Right lobe of liver (tissue), 6 donors: ENCODE measurements at places on chromosomes 5 and 9. TPM values are rescaled to one million over a fixed set of nuclear protein-coding genes. Genes with fewer than 3 reads are reported as not detected.

DNA sequence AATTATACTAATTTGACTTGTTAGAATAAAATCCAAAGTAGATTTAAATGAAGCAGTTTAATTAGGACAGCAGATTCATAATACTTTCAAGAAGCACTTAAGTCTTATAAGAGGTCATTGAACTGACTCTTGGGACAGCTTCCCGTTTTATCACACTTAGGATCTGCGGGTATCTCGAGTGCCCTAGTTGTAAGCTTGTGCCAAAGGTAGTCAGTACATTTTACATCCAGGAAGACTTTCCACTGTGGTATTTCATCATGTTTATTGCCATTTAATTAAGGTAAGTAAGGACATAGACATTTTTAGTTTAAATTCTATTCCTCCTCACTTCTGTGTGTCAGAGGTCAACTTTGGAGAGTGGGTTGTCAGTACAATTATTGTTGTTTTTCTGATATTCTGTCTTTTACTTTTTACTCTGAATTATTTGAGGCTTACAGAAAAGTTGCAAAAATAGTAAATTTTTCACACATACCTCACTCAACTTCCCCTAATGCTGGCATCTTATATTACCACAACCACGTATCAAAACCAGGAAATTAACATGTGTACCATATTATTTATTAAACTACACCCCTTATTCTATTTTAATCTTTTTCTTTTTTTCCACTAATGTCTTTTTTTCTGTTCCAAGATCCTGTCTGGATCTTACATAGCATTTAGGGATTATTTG lies 7.5 kb upstream of the ZNF367 start:
- H3K27me3 ChIP-seq: no peaks in the 10 kb centered on the region
- no peaks in the 10 kb centered on the region for H3K4me1 ChIP-seq
- H3K36me3 ChIP-seq: no peaks in the 10 kb centered on the region
- H3K27ac ChIP-seq: no peak overlapping the region
- H3K4me3 ChIP-seq: no peak overlapping the region
- DNase-seq: no peak

DNA sequence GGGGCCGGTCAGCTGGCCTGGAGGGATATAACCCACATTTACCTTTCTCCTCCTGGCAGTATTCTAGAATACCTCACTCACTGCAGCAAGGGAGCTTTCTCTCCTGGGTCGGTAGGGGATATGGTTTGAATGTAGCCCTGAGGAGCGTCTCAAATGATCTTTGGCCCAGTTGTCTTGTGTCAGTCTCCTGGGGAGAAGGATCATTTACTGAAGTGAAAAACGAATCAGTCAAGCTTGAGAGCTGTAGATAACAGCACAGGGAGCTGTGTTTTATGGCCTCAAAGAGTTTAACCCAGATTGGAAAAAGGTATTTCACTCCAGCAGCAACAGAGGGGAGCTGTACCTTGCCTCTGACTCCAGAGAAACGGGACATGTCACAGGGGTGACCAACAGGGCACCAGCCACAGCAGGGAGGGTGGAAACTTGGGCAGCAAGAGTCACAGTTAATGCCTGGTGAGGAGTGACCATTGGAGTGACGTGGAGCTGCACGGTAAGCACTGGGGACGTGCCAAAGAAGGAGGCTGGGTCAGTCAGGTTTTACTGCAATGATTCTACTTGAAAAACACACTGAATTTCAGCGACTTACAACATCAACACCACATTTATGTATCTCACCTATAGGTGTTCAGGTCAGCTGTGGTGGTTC lies 29.8 kb upstream of the ZFR start:
- H3K4me1 ChIP-seq: no peaks in the 10 kb centered on the region
- H3K36me3 ChIP-seq: no peaks in the 10 kb centered on the region
- H3K27me3 ChIP-seq: no peaks in the 10 kb centered on the region
- no peak for DNase-seq
- H3K4me3 ChIP-seq: no peak overlapping the region

GRCh38 chr9:11023201-11023600 lies 410.4 kb upstream of the PTPRD start:
- DNase-seq: no peak
- H3K4me3 ChIP-seq: no peak overlapping the region
- no peaks in the 10 kb centered on the region for H3K27me3 ChIP-seq
- no peaks in the 10 kb centered on the region for H3K36me3 ChIP-seq
- no peaks in the 10 kb centered on the region for H3K4me1 ChIP-seq

- no peak for DNase-seq
- H3K4me1 ChIP-seq: no peaks in the 10 kb centered on the region
- no peaks in the 10 kb centered on the region for H3K27me3 ChIP-seq
- no peaks in the 10 kb centered on the region for H3K36me3 ChIP-seq
Measured at GRCh38 chr5:94749042-94749441, 130.6 kb downstream of the SLF1 start.

DNA sequence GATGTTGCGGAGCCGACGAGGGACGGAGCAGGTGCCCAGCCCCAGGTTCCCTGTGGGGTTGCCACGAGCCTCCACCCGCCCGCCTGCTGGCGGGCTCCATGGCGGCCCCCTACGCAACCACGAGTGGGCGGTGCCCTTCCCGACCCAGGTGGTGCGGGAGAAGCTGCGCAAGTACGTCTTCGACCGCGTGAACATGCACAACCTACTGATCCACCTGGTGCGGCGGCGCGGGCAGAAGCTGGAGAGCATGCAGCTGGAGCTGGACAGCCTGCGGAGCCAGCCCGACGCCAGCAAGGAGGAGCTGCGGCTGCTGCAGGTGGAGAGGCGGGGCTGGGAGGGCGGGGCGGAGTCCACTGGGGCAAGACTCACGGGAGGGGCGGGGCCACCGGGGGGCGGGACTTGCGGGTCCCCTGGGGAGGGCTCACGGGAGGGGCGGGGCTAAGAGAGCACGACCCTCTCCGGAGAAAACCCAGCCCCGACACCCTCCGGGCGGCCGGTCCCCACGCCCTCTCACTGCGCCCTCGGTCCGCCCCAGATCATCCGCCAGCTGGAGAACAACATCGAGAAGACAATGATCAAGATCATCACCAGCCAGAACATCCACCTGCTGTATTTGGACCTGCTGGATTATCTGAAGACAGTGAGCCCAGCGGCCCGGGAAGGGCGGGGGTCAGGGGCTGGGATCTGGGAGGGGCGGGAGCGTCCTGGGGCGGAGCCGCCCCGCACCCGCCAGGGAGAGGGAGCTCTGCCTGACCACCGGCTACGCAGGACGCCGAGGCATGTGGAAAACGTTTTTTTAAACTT lies 3.9 kb downstream of the CCDC183 start:
- no peak overlapping the region for H3K27ac ChIP-seq
- peaks cover 4% of the 10 kb centered on the region for H3K4me1 ChIP-seq
- peak; percentile 93 for DNase-seq

DNA sequence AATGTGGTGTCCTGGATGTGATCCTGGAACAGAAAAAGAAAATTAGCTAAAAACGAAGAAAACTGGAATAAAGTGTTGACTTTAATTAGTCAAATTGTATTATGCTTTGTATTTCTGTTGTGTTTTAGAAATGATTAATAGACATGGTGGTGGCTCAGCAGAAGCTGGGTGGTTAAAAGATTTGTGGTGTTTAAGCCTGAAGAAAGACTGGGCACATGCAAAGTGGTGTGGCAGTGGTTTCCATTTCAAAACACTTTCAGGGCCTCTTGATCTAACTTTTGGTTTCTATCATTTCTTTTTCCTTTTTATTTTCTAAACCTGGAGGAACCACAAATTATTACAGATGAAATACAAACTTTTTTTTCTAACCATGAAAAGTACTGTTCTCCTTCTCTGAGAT lies 44.1 kb downstream of the ADGRV1 start:
- no peak overlapping the region for H3K27ac ChIP-seq
- no peak overlapping the region for H3K4me3 ChIP-seq
- no peak for DNase-seq
- no peaks in the 10 kb centered on the region for H3K27me3 ChIP-seq

ARSI gene
- 0.42 TPM for total RNA-seq

DNA sequence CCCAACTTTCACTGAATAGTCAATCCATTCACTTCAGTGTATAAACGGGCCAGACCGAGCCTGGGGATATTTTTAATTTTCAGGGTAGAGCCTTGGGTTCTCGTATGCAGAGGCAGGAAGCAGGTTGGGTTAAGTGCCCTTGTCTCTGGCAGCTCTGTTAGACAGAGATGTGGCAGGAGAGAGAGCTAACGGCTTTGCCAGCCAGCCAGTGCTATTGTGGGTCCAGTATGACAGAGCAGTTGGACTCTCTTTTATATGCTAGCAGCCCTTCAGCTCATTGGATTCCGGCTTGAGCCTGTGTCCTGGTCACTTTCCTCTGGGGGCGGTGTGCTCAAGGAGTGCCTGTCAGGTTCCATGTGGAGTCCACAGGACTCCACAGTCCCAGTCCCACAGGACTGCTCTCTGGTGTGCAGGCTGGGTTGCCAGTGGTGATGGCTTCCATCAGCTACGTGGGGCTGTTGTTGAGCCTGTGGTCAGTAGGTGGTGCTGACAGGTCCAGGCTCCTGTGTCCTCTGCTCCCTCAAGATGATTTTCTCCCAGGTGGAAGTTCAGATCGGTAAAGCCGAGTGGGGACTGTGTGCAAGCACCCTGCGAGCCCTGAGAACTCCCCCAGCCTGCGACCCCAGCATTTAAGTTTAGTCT lies 14.3 kb downstream of the CLTA start:
- no peak overlapping the region for H3K4me3 ChIP-seq
- H3K27me3 ChIP-seq: no peaks in the 10 kb centered on the region
- no peak overlapping the region for H3K27ac ChIP-seq
- H3K36me3 ChIP-seq: peaks cover 13% of the 10 kb centered on the region

HSDL2 gene
- total RNA-seq: 82.5 TPM

TRIM14 gene
- 28.9 TPM for total RNA-seq

DNA sequence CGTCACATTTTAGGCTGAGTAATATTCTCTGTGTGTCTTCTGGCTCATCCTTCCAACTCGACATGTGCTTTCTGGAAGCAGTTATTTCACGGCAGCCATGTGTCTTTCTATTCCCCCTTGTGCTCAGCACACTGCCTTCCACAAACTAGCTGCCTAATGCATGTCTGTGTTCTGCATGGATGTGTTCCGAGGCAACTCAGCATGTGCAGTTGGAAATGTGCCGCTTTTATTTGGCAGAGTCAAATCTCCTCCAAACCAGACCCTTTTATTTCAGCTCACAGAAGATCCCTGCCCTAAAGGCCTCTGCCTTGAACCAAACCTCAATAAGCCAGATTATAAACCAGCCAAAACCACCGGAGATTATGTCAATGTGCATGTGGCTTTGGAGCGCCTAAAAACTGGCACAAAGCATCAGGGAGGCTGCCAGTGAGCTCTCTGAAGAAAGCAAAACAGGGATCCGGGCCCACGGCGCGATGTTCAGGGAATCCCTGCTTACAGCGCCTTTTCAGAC lies 360.2 kb downstream of the DEPDC1B start:
- H3K27ac ChIP-seq: no peak overlapping the region
- H3K27me3 ChIP-seq: no peaks in the 10 kb centered on the region
- H3K4me3 ChIP-seq: no peak overlapping the region
- no peak for DNase-seq
- no peaks in the 10 kb centered on the region for H3K36me3 ChIP-seq

SLC12A7 gene
- total RNA-seq: 38.9 TPM

DNA sequence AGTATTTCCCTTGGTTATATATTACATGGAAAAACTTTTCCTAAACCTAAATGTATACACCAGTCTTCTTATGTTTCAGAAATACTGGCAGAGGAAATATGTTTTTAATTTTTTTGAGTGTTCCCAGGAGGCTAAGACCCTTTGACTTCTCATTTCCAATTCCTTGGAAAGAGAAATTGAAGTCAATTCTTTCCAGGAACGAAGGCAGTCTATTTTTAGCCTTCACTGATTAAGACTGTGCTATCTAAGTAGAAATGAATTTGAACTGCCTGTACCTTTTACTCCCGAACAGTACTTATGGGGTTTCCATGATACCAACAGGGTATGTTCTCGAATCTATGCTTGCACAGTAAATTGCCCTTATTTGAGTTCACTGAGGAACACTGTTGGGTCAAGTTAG lies 340.3 kb upstream of the CD180 start:
- DNase-seq: no peak
- H3K27ac ChIP-seq: no peak overlapping the region
- no peaks in the 10 kb centered on the region for H3K27me3 ChIP-seq
- H3K4me3 ChIP-seq: no peak overlapping the region

DNA sequence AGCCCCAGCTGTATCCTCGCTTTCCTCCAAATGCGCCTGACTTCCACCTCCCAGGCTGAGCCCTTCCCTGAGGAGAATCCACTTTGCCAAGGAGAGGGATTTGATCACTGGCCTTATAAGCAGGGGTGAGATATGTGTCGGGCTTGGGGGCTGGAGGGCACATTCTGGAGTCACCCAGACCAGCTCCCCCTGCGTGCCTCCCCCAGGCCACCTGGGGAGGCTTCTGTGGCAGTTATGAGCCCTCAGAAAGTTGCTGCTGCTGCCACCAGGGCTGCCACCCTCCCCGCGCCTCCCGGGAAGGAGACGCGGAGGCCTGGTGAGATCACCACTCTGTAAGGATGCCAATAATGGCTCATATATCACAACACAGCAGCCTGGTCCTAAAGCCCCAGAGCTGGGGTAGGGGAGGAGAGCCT lies 211.5 kb downstream of the PAPPA start:
- no peaks in the 10 kb centered on the region for H3K4me1 ChIP-seq
- no peak for DNase-seq
- H3K27ac ChIP-seq: no peak overlapping the region
- H3K4me3 ChIP-seq: no peak overlapping the region
- no peaks in the 10 kb centered on the region for H3K27me3 ChIP-seq

DNA sequence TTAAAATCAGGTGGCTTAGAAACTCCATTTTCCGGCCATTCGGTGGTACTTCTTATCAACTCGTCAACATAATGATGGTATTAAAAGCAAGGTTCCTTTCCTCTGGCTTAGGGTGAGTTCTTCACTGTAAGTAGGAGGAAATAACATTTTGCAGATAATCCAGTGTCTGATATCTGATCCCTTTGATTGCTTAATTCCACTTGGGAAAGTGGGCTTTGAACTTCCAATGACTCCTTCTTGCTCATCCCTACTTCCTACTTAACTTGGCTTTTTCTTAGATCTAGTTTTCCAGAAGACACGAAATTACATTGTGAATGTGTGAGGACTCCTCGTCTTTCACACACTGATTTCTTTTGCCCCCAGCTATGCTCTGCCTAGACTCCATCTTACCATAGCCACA lies 31.5 kb downstream of the DDX31 start:
- H3K4me3 ChIP-seq: no peak overlapping the region
- no peaks in the 10 kb centered on the region for H3K4me1 ChIP-seq
- peaks cover 2% of the 10 kb centered on the region for H3K36me3 ChIP-seq
- DNase-seq: no peak
- no peak overlapping the region for H3K27ac ChIP-seq

- no peaks in the 10 kb centered on the region for H3K36me3 ChIP-seq
- no peaks in the 10 kb centered on the region for H3K27me3 ChIP-seq
- DNase-seq: no peak
- H3K4me3 ChIP-seq: no peak overlapping the region
- no peak overlapping the region for H3K27ac ChIP-seq
Measured at GRCh38 chr9:8677741-8678140, 878.2 kb upstream of the DMAC1 start.

GRCh38 chr9:125341566-125341965 lies 79.9 kb downstream of the GAPVD1 start:
- H3K27ac ChIP-seq: no peak overlapping the region
- peaks cover 43% of the 10 kb centered on the region for H3K36me3 ChIP-seq
- H3K4me3 ChIP-seq: no peak overlapping the region
- no peaks in the 10 kb centered on the region for H3K27me3 ChIP-seq

GRCh38 chr5:170634256-170634990 lies 130.6 kb downstream of the KCNIP1 start:
- H3K4me1 ChIP-seq: no peaks in the 10 kb centered on the region
- H3K27me3 ChIP-seq: no peaks in the 10 kb centered on the region
- H3K27ac ChIP-seq: no peak overlapping the region
- DNase-seq: no peak
- H3K36me3 ChIP-seq: no peaks in the 10 kb centered on the region
